ENCODE measurements at places on chromosomes 12 and 14. TPM values are rescaled to one million over a fixed set of nuclear protein-coding genes. Genes with fewer than 3 reads are reported as not detected.

Gene ASPG
- total RNA-seq = 0.13 TPM

Gene RNF212B
- total RNA-seq = not detected

Gene GPR135
- 7.4 TPM for total RNA-seq

Gene SLC22A17
- 47.8 TPM for total RNA-seq

Gene CBLN3
- total RNA-seq = 10.2 TPM

Gene RNASE7
- total RNA-seq = not detected

Gene DIABLO
- 28.7 TPM for total RNA-seq

Gene LBHD2
- total RNA-seq = not detected

Gene KRT75
- total RNA-seq = not detected

Gene CMTM5
- not detected for total RNA-seq

Gene PIK3C2G
- total RNA-seq = not detected

Gene GLT8D2
- total RNA-seq = 28.2 TPM

Gene CPSF6
- total RNA-seq = 54.8 TPM

Gene CRY1
- 22.0 TPM for total RNA-seq

Gene IL23A
- 0.52 TPM for total RNA-seq

Gene ZBTB1
- 63.8 TPM for total RNA-seq

Gene TAS2R30
- total RNA-seq = 6.9 TPM

Gene KRT6B
- total RNA-seq = not detected

Gene RFX4
- total RNA-seq = not detected

Gene PEX5
- 45.6 TPM for total RNA-seq
